ENCODE measurements at places on chromosomes 1 and 21.

DNA sequence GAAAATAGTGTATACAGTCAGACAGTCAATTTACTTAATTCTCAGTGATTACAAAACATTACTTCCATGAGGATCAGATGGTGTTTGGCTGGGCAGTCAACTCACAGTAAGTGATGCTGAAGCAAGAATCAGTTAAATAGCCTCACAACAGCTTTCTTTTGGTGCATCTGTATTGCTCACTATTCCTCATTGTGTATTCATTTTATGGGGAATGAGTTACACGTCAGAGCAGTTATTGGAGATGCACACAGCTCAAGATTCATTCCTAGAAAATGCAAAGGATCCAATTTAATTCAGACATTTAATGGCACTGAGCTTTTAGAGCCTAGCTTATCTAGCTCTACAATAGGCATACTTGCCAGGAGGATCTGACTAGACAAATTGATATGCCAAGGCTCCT, 150.6 kb downstream of the HS2ST1 start:
- DNase-seq = no peak

DNA sequence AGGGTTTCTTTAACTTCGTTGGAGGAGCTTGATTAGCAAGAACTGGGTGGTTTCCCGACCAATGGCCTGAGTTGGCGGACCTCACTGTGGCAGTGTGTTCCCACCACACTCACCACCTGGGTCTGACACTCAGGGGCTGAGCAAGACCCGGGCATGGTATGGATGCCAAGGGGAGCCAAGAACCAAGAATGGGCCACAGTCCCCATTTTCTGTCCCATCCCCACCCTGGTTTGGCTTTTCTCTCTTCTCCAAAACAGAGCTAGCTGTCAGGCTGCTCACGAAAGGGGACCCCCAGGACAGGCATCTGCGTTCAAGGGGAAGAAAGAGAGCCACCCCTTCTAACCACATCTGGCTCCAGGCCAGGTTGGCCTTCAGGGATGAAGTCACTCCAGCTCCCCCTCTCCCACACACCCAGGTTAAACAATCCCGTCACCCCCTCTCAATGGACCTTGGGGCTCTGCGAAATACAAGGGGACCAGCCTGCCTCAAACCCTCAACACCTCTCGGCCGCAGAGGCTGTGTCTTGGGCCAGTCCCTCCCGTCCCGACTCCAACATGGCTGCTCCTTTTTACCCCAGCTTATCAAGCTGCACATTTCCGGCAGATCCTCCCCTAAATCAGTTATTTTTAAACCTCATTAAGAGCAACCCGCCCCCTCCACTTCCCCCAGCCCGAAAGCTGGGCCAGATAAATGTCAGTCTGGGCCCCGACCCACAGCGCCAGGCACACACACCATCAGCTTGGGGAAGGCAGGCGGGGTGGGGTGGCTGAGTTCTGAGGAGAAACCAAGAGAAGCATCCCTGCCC, 3.4 kb downstream of the TAGLN2 start:
- no peak for DNase-seq

DNA sequence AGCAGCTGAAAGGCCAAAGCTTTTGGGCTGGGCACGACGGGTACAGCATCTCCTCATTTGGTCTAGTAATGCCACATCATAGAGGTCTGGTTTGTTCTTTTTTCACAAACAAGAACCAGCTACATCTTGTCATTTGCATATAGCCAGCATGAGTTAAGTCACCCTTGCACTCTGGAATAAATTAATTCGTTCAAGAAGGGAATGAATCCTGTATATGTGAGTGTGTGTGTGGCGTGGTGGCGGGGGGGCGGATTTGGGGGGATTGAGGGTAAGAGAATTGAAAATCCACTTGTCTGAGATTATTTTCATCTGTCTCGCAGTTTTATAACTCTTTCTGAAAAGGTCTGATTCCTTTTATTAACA, 380.0 kb upstream of the CAMK1G start:
- no peak for DNase-seq

DNA sequence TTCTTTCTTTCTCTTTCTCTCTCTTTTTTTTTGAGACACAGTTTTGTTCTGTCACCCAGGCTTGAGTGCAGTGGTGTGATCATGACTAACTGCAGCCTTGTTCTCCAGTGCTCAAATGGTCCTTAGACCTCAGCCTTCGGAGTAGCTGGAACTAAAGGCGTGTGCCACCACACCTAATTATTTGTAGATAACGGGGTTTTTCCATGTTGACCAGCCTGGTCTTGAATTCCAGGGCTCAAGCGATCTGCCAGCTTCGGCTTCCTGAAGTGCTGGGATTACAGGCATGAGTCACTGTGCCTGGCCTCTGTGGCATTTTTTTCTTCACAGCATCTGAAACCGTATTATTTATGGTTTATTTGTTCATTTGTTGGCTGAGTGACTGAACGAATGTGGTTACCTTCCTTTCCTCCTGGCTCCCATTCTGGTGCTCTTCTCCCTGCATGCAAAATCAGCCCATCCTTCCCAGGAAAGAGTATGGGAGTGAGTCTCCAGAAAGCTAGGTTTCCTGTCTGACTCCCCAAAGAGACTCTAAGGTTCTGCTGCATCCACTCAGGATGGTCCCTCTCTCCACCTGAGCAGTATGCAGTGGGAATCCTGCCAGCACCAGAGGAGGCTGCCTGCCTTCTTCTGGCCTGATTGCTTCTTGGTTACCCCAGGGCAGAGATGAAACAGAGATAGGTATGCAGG, 155.0 kb upstream of the BEND5 start:
- DNase-seq = no peak

GRCh38 chr1:182622901-182623528, 18.8 kb upstream of the RGS16 start:
- DNase-seq = no peak

Data from NCI-H2227 treated with DMSO at 0.1 percent for 48 hours (cell line).